Nucleus accumbens (tissue), 56 donors: ENCODE measurements at places on chromosomes 5 and 9.
A peak's percentile ranks its signal among the peaks of the same experiment; 100 is the strongest.

DNA sequence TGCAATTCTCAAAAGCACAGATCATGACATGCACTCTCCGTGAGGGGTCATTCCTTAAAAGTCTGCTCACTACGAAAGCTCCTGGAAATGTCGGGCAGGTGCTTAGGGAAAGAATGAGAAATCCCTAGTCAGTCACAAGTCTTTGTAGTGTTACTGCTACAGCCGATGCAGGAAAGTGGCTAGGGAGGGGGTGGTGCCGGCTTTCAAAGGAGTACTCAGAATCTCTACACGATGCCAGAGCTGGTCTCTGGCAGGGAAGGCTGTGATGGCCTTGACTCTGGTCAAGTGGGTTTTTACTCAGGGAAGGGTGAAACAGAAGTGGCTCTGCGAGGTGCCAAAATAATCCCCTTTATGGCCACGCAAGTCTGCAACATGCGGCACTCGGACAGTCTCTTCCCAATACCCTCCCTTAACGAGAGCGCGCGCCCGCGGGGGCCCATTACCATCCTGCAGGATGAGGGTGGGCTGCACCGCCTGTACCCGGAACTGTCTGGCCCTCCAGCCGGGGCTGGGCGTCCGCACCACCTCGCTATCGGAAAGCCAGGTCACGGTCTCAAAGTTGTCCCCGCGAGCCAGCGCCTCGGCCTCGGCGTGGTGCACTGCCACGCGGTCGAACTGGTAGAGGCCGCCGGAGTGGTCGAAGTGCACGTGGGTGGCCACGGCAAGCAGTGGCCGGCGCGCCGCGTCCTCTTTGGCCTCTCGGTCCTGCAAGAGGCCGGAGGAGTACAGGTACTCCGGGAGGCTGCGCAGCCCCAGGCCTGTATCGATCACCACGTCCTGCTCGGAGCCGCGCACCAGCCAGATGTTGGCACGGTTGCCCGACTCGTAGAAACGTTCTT is 956 bp downstream of the MBLAC2 start:
- DNase-seq, result peak; percentile 16

DNA sequence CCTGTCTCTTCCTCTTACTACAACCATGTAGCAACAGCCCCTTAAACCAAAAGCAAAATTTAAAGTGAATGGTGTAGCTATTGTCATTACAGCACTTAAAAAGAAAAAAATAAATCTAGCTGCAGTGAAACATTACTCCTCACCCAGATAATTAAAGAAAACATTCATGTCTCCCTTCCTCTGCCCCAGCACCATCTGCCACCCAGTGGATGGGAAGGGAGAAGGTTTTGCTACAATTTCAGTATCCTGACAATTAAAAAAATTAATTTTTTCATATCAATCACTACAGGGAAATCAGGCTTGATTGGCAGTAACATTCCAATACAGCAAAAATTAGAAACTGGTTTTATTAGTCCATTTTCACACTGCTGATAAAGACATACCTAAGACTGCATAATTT is 147.4 kb upstream of the PUM3 start:
- DNase-seq, result no peak

GRCh38 chr5:10826971-10827370 is 65.9 kb upstream of the DAP start:
- no peak for DNase-seq

DNA sequence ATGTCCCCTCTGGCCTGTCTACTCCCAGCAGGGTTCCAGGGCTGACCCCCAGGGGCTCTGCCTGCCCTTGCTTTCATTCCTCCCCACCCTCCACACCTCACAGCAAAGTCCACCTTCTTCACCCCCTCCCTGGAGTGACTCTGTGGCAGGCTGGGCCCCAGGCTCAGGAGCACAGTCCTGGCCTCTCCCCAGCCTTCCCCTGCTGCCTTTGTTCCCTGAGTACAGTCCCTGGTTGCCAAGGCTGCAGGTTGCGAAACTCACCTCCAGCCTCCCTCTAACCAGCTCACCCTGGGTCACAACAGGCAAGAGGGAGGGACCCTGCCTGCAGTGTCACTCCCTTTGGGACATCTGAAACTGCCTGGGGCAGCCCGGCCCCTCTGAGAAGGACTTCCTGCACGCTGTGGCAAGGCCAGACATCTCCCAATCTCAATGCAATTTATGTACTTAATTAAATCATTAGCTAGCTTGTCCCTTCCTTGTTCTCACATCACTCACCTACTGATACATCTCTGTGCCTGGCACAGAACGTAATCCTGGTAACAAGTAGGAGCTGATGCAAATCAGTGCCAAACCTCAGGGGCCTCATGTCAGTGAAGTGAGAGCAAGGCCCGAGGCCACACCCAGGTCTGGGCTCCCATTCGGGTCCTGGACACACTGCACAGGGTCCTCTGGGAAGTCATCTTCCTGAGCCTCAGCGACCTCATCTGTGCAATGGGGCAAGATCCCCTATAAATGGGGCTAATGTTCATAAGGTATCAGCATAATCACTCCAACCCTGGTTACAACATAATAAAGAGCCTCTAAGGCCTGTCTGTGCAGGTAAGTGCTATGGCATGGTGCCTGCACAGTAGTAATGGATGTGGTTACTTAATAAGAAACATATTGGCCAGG is 27.3 kb upstream of the TRIM14 start:
- DNase-seq, result no peak
